Kasumi-1 (cell line): ENCODE measurements at places on chromosomes 11 and 22.

DNA sequence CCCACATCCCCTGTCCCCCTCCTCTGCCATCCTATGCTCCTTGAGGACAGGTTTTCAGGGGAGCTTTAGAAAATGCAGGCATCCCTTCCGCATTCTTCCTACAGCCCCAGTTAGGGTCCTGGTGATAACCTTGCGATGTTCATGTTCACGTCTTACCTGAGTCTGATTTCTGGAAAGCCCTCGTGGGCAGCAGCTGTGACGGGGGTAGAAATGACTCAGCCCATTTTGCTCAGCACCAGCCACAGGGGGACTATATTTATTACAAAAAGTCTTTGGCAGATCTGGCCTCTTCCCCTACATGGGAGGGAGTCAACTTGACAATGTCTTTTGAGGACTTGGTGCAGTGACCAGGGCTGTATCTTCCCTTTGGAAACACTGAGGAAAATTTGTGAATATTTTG, 12.3 kb downstream of the PKNOX2 start:
- DNase-seq = no peak

GRCh38 chr11:74639533-74639932, 47.2 kb downstream of the POLD3 start:
- DNase-seq = no peak

GRCh38 chr22:45314786-45315185, 5.1 kb downstream of the FAM118A start:
- DNase-seq = no peak

- DNase-seq = no peak
Observed at GRCh38 chr11:126821827-126822226, 178.7 kb downstream of the KIRREL3 start.

DNA sequence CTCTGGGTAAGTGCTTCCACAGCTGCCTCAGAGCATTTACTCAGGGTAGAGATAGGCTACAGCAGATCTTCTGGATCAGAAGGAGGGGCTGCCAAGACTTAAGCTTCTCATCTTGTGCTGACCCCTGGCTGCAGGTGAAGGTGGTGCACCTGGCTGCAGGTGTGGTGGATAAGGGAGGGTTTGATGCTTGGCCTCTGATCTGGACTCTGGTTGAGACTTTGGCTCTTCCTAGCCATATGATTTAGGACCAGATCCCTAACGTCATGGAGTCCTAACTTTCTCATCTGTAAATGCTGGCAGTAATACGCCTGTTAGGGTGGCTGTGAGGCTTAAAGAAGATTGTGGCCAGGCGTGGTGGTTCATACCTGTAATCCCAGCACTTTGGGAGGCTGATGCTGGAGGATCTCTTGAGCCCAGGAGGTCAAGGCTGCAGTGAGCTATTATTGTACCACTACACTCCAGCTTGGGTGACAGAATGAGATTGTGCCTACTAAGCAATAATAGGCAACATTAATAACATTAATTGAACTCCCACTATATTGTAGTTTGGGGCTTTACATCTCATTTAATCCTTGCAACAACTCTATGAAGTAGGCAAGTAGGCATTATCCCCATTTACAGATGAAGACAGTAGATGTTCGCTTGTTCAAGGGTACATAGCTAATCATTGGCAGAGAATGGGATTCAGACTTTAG, 10.7 kb downstream of the DTX4 start:
- no peak for DNase-seq

GRCh38 chr11:108797578-108798100, 132.8 kb downstream of the DDX10 start:
- no peak for DNase-seq

DNA sequence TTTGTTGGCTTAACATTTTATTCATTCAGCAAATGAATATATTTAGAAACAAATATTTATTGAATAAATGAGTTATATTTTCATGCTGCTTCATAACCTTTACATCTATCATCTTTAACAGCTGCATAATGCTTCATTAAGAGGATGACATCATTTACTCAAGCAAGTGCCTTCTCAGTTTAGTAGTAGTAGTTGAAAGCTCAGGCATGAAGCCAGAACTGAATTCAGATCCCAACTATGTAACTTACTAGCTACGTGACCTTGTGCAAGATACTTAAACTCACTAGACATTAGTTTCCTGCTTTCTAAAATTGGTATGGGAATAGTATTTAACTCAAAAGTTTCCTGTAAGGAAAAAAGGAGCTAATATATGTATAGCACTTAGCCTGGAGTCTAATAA, 90.3 kb downstream of the TMPRSS5 start:
- DNase-seq = no peak

- DNase-seq = no peak
Observed at GRCh38 chr11:1047595-1048156, 11.2 kb upstream of the MUC6 start.

DNA sequence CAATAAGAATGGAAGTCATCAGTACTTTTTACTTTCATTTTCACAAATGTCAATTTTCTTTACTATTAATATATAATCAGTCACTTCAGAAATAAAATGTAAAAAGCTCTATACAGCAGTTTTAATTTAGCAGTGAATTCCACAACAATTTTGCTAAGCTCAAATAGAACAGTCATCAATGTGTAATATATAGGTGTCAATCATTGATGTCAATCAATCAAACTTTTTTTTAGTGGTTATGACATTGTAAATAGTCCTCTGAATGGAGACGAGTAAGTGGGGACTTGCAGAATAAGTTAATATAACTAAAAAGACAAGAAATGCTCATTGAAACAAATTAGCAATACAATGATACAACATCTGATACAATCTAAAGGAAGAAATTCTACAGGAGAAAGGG, 327.4 kb downstream of the GUCY1A2 start:
- no peak for DNase-seq

DNA sequence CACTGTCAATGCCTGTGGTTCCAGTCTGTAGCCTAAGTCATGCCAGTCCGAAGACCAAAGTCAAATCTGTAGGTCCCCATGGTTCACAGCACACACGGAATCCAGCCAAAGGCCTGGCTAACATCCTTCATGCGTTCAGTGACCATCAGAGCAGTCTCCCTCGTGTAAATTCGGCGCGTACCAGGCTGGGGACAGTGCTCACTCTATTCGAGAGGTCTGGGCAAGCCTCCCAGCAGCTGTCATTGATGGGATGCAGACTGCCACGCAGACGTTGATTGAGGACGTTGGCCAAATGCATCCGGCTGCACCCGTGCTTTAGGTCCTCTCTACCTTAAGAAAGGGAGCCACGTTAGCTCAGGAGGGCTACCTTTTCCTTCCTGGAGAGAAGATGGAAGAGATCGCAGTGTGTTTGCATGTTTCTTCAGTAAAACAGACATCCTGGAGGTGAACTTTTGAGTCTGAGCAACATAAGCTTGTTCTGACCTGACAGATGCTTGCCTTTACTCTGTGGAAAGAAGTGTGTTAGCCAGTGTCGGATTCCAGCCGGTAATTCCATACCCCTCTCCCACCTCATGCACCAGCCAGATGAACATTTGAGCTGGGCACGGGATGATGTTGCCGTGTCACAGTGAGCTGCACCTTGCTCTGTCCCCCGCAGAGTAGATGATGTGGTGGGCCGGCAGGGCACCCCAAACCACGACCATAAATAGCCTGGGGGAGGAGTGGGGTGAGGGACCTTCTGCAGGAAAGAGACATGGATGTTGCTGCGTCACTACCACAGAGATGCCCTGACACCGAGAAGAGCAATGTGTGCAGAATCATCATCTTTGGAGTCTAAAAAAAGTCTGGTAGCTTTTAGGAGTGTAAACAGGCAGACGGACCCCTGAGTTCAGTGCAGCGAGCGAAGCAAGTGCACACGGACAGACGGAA, 12.2 kb downstream of the CTTN start:
- no peak for DNase-seq

DNA sequence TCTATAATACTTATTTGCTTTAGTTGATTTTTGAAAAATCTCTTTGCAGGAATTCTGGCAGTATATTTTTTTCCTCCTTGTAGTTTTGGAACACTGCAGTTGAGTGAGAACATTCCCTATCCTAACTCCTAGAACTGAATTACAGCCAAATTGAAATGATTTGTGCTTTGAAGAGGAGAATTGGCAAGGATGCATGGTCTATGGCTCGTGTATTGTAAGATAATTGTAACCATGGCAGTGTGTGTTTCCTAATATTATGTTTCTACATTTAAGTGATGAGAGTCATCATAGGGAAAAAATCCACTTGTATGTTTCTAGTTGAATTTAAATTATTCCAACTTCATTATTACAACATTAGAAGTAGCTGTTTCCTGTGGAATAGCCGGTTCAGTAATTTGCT, 80.9 kb upstream of the MYO18B start:
- DNase-seq = no peak

- DNase-seq = no peak
Observed at GRCh38 chr11:67671211-67671520, 3.3 kb downstream of the ALDH3B2 start.

- peak; percentile 94 for DNase-seq
Observed at GRCh38 chr11:18394275-18394927, at the start of gene LDHA. TSS of gene LDHA (plus strand) at chr11:18394563. CDS start at chr11:18396843, 2,280 bp downstream.

DNA sequence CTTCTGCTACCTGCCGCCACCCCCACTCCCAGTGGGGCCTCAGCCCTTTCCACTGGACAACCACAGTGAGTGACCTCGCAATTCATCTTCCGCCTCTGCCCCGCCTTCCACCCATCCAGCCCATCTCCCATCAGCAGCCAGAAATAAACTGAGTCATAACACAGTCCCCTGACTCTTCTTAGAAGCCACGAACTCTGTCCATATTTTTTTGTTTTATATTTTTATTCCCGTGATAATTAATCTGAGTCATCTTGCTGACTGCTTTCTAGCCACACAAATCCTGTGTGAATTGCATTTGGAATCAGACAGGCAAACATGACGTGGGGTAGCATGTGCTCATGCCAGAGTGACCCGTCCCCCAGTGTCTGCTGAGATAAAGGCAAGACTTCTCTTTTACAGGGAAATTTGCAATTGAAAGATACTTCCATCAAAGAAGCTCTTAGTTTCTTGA, 7.0 kb downstream of the FADD start:
- DNase-seq = no peak

DNA sequence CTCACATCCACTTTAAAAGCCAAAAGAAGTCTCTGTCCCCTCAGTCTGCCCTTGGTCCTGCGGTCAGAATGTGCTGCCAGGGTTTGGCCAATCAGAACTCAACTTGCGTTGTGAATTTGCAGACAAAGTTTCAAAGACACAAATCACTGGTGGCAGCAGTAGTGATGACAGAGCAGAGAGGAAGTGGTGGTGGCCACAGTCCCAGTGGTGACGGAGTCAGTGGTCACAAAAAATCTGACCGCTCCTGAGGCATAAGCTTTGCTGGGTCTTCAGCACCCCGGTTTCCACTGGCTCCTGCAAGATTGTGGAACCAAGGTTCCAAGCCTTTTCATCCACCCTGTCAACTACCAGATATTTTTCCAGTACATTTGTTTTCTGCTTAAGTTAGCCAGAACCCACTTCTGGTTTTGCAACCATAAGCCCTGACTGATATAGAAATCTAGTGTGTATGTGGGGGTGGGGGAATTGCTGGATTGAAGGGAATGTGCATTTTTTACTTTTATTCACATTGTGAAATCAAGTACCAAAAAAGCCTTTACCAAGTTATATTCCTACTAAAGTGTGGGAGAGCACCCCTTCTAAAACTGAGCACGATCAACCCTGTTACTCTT, 112.3 kb downstream of the TMPRSS5 start:
- no peak for DNase-seq

DNA sequence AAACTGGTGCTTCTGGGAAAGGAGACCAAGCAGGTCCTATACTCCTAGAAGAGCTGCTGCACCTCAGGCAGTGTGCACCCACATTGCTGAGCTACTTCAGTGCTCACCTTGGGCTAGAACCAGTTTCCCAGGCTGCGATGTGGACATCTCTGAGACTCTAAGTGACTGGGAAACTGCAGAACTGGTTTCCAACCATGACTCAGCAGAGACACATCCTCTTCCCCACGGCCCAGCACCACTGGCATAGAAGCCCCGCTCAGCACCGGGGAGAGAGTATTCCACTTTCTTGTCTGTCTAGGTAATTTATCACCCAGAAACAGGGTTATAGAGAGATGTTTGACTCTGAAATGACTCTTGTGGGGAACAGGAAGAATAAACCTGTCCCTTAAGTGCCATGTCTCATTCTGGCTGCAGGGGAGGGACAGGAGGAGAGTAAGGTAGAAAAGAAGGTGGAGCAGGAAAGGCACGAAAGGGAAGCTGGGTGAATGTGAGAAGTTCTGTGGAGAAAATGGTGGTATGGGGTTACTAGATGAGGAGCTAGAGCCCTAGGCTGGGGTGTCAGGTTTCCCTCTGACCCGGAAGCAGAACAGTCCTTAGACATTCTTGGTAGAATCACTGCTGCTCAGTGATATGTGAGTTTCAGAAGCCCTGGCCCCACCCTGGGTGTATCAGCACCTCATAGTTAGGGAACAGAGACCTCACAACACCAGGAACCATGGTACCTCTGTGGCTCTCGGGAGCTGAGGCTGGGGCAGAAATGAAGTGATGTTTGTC, 340.4 kb upstream of the NCAM1 start:
- DNase-seq = no peak

GRCh38 chr11:14026961-14027360, 64.4 kb downstream of the SPON1 start:
- no peak for DNase-seq

DNA sequence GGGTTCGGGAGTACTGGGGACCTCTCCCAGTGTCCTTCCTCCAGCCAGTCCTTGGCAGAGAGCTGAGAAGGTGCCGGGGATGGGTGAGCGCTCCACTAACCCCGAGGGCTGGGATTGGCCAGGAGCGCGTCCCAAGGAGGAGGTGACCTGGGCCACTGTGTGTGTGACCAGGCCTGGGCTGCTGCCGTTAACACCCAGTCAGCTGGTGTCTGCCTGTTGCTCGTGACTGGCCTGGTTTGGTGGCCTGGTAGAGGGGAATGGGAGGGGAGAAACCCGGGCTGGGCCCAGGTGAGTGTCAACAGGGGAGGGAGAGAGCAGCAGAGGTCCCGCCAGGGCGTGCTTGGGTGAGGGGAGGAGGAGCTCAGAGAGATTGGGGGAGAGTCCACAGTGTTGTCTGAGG, 29.9 kb upstream of the GRAMD4 start:
- DNase-seq = no peak

GRCh38 chr11:129302386-129303101, 73.1 kb upstream of the BARX2 start:
- no peak for DNase-seq

DNA sequence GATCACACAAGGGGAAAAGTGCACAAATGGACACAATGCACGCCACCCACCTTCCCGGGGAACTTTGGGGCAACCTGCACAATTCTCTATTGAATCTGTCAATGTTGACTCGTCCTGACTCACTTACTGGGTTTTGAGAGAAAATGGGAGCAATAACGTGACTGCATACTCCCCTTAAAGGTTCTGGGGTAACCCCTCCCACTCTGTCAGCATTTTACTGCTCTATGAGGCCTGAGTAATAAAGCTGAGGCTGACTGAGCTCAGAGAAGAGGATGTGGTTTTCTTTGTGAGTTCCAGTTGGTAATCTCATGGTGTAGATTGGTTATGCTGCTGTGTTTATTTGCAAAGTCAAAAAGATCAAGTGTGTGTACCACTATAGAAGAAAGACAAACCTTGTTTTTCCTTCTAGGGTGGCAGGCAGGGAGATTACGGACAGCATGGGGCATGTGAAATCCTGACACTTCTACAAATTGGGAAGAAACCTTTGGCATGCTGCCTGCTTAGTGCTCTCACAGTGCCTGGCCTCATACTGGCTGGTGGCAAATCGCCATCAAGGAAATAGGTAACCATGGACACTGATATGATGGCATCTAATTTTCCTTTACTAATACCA, 16.1 kb upstream of the APOA1 start:
- DNase-seq = peak; percentile 95

GRCh38 chr11:65340226-65340625, 6.6 kb downstream of the DPF2 start:
- DNase-seq = no peak
